ENCODE measurements at places on chromosomes 7 and 10.

- no peak for DNase-seq
These were observed 91.0 kb downstream of the ELFN1 start for GRCh38 chr7:1761097-1761496.

DNA sequence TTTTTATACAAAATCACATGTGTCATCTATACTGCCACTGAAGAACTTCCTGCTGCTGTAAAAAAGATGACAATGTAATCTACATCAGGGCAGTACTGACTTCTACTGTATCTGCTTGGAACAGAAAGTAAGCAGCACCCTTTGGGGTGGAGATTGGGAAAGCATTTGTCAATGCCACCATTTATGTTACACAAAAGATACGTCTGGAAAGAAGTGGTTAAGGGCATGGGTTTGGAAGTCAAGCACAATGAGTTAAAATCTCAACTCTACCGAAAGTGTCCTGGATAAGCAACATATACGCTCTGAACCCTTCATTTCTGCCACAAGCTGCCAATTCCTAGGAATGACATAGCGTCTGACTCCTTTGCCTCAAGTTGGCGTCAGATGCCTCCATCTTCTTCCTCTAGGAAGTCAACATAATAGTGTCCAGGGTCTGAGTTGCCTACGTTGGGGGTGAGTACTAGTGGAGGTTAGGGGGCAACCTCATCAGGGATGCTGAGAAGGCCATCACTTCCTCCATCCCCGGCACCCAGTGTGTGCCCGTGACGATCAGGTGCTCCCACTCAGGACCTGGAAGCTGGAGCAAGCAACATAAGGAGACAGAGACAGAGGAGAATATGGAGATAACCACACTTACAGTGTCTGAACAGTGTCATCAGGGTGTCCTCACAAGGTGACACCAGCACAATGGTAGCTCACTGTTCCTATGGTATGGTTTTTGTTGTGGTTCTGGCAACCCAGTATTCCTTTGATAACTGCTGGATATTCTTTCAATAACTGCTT, 58.3 kb downstream of the SGMS1 start:
- no peak for DNase-seq

DNA sequence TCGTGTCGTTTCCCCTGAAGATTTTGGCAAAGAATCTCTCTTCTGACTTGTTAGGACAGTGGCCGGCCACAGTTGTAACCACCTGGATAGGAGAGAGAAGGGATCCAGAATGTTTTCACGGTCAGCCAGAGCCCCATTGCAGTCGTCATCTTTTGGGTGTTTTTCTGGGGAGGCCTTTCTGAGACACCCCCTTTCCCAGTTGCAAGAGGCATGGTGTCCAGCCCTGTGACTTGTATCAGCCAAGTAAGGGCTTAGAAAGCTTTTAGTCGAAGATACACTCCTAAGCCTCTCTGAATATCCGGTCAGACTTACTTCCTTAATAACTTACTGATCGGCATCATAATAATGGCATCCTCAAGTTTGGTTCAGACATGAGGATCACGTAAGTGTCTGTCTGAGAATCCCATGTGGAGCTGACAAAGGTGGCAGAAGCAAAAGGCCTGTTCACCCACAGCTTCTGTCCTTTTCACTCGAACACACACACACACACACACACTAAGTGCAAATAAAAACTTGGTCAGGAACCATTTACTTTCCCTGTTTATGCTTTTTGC, 435.7 kb upstream of the GALNT17 start:
- no peak for DNase-seq

DNA sequence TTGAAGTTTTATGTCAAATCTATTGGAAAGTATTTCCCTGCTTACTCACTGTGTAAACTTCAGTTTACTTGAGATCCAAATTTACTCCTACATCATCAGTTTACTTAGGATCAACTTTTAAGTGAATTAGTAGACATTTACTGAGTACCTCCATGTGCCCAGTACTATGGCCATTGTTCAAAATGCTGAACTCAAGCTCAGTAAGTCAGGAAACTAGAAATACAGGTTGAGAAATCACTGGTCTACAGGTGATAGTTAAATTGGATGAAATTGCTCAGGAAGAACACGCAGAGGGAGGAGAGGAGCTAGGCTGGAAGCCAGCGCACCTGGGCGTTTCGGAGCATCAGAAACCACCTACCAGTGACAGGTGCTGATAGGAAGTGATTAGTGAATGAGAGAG, 25.5 kb upstream of the EBLN1 start:
- no peak for DNase-seq

DNA sequence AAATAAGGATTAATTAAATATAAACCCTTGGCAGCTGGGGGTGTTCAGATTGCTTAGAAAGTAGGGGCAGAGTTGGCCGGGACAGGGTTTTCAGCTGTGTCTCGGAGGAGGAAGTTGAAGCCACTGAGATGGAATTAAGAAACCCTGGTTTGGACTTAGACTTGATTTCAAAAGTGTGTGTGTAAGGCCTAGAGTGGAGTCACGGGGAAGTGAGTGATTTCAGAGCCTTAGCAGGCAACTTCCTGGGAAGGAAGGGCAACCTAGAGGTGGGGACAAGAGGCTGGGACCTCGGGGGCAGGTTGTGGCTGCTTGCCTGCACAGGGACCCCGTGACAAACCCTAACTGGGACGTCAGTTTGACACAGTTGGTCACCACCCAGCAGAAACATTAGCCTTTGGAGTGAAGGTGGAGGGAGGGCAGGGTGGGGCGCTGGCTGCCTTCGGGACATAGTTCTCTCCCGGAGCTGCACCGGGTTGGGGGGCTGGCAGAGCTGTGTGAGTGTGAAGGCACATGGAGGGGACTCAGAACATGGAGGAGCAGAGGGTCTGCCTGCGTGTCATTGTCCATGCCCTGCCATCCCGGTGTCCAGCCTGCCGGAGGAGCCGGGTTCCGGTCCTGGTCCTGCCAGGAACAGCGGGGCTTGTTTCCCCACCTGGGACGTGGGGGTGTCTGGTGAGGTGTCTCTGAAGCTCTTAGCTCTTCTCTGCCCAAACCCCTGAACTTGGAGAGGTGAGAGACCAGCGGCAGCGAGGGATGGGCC, 1.8 kb downstream of the BRI3 start:
- DNase-seq: peak; percentile 76

DNA sequence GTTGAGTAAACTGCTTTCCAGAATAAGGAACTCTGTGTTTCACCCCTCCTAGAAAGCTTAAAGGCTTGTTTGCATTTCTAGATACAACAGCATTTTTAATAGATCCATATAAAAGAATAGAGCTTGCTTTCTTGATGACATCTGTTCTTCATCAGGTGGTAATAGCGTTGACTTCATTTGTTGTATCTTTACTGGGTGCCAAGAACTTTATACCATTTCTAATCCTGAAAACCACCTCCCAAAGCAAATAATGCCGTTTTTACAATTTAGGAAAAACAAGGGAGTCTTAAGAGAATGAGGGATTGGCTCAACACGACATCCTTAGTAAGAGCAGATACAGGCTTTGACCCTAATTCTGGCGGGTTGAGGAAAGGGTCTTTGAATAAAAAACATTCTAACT, 993.4 kb downstream of the TYW1 start:
- no peak for DNase-seq

- no peak for DNase-seq
These were observed 65.7 kb upstream of the STRIP2 start for GRCh38 chr7:129368389-129368986.

GRCh38 chr10:101450277-101451080, 96.5 kb downstream of the BTRC start:
- no peak for DNase-seq

DNA sequence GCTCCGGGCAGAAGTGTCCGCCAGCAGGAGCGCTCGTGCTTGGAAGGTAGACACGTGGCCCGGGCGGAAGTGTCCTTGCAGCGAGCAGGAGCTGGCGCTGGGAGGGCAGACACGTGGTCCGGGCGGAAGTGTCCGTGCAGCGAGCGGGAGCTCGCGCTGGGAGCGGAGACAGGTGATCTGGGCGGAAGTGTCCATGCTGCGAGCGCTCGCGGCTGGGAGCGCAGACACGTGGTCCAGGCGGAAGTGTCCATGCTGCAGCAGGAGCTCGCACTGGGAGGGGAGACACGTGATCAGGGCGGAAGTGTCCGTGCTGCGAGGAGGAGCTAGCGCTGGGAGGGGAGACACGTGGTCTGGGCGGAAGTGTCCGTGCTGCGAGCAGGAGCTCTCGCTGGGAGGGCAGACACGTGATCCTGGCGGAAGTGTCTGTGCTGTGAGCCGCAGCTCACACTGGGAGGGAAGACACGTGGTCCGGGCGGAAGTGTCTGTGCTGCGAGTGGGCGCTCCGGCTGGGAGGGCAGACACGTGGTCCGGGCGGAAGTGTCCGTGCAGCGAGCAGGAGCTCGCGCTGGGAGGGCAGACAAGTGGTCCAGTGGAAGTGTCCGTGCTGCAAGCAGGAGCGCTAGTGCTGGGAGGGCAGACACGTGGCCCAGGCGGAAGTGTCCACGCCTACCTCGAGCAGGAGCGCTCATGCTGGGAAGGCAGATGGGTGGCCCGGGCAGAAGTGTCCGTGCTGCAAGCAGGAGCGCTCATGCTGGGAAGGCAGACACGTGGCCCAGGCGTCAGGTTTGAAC, 41.1 kb upstream of the PRKAR1B start:
- DNase-seq: no peak

DNA sequence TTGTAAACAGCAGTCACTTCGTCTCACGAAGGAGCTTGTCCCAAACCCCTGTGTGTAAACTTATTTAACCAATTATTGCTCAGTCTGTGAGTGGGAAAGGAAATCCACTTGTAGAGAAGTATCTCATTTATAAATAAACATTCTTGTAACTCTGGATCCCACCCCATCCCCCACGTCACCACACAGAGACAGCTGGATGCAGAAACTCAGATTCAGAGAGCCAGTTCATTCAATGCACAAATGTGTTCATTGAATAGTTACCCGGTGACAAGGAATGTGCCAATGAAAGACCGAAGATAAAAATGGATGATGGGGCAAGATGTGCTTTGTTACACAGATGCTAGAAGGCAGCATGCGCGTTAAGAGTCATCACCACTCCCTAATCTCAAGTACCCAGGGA, 8.3 kb upstream of the OCM start:
- DNase-seq: no peak

DNA sequence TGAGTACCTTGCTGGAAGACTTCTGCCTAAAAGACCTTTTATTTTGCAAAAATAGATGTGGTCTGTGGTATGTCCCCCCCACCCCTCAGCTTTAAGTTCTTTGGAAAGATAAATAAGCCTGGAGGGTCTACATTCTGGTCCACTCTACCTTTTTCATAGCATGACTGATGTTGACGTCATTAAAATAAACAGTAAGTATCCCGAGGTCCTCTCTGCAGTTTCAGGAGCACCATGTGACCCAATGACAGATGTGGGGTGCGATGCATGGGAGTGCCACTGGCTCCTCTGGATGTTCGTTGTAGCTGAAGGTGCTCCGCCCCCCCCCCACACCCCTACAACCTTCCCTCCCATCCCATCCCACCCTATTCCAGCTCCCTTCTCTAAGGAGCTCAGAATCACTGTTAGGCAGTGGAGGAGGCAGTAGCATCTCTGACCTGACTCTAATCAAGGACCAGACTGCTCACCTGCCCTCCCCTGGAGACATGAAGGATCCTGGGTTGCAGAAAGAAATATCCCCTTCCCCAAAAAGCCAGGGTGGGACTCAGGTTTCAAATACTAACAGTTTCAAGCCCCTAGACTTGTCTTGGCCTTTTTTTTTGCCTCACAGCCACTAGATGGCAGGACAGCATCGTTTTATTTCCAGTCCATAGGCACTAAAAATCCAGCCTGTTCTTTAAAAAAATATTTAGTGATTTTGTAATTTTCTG, 25.1 kb downstream of the CASP7 start:
- DNase-seq: peak; percentile 38

DNA sequence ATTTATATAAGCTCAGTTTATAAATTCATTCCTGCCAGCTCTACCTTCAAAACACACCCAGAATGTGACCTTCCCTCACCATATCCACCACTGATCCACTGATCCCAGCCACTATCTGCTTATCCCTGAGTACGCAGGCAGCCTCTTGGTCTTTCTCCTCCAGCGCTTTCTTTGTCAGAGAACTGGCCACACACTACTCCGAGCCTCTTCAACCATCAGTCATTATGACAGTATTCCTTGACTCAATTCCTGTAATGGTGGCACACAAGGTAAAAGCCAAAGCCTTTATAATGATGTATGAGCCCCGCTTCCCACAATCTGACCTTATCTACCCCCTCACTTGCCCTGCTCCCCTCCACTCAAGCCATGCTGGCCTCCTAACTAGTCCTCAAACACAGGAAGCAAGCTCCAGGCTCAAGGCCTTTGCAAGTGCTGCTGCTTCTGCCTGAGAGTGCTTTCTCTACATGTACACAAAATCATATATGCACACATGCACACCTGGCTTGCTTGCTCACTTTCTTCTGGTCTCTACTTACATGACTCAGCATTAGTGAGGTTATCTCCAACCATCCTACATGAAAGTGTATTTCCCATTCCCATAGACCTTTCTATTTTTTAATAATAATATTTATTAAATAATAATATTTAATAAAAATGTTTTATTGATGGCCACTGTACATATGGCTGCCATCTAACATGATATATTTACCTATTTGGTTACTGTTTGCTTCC, 150.4 kb upstream of the FEZF1 start:
- DNase-seq: no peak

- DNase-seq: no peak
These were observed 980 bp downstream of the TMEM26 start for GRCh38 chr10:61452151-61452651.

GRCh38 chr7:104529567-104529966, 201.2 kb downstream of the LHFPL3 start:
- DNase-seq: no peak

DNA sequence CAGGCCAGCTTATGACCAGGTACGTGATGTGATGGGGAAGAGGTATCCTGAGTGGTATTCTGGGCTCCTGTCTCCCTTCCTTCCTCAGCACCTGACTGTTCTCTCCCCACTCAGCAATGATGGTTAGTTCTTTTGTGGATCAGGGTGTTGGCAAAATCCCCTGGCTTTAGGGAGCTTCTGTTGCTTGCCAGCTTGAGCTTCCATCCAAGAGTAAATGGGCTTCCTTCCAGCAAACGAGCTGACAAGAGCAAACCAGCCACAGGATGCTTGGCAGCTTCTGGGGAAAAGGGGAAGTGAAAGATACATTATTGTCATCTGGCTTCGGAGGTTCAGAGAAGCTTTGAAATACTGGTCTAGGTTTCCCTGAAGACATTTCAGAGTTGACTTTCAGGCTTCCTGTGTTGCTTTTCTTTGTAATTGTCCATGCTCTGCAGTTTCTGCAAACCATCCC, 5.2 kb downstream of the DUSP5 start:
- DNase-seq: peak; percentile 91

DNA sequence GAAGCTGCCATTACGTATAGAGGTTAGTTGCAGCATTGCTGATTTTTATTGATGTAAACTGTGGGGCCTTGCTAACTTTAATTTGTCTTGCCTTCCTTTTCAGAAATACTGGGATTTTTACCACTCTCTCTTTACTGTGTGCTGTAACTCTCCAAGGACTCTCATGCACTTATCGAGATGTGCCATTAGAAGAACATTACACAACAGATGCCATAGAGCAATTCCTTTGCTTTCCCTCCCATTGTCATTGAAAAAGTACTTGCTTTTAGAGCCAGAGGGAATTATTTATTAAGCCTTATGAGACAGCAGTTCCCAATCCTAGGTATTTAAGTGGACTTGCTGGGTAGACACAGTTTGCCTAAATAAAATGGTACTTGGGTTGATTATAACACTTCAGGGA, 51.7 kb downstream of the ASB4 start:
- DNase-seq: no peak

Measured in KBM-7 (cell line).